CD8-positive, alpha-beta T cell (primary cell): ENCODE measurements at places on chromosomes 7 and 10.

DNA sequence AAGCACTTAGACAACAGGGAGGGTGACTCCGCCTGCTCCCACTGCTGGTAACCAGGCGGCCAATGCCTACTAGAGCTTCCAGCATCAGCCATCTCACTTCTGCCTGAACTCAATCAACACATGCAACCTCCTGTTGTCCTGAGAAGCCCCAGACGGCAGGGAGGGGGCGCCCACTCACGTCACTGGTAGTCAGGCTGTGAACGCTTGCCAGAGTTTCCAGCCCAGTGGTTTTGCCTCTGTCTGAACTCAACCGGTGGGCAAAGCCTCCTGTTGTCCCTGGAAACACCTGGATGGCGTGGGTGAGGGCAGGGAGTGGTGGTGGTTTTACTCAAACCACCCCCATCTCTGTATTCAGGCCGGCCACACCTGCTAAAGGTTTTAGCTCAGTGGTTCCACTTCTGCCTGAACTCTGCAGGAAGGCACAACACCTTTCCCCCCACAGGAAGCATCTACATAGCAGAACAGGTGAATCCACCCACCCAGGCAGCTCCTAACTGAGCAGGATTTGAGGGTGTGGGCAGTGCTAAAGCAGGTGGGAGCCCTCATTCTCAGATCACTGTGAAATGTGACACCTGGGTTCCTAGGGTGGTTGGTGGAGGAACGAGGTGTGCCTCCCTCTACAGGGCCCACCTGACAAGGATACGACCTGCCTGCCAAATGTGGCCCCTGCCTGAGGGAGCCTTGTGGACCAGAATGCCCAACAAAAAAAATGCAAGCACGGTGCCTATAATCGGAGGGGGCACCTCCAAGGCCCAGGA is 563.0 kb upstream of the SEMA3D start:
- no peak for DNase-seq

GRCh38 chr7:6631605-6632004 is 5.5 kb upstream of the ZNF316 start:
- DNase-seq = no peak

GRCh38 chr7:140367528-140367927 is 30.8 kb downstream of the SLC37A3 start:
- DNase-seq = no peak

DNA sequence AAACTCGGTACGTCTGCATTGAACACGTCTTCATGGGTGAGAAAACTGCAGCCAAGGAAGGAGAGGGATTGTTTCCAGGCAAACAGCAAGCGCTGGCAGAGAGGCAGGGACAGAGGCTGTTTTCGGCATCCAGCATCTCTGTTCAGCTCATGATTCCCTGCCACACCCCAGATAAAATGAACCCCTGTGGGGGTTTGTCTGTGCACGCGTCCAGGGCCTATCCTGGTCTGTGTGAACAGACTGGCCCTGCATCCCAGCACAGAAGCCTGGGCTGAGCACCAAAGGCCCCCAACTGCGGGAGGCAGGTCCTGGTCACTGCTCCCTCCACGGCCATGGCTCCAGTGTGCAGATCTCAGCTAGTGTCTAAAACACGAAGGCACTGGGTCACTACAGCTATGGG is 83.3 kb upstream of the FAM20C start:
- DNase-seq = no peak

DNA sequence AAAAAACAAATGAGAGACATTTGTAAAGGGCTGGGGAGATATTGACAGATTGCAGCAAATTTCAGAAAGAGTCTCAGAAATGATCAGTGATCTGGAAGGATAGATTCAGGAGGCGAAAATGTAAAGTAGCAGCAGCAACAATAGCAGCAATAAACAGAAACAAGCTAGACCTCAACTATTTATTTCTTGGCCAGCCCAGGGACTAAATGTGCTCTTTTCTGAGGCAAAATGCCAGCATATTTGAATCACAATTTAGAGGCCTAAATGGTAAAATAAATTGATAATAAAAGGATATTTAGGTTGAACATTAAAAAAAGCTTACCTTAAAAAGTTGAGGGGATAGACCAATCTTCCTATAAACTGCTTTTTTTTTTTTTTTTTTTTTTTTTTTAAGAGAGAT is 134.6 kb upstream of the ITGB1 start:
- DNase-seq = no peak

DNA sequence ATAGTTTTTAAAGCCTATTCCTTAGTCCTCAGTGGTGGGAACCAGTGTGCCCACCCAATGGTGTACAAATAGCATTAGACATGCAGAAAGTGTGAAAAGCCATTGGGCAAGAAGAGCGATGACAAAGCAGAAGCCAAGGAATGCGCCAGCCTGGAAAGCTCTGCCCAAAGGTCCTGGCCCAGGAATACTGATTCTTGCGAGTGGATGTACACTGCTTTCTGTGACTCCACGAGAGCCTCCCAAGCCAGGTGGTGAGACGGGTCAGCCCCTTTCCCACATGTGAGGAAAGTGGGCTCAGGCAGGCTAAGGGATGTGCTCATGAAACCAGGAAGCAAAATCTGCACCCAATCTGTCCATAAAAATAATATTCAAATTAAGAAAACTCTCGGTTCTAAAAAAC is 106.6 kb downstream of the ADCY1 start:
- no peak for DNase-seq

DNA sequence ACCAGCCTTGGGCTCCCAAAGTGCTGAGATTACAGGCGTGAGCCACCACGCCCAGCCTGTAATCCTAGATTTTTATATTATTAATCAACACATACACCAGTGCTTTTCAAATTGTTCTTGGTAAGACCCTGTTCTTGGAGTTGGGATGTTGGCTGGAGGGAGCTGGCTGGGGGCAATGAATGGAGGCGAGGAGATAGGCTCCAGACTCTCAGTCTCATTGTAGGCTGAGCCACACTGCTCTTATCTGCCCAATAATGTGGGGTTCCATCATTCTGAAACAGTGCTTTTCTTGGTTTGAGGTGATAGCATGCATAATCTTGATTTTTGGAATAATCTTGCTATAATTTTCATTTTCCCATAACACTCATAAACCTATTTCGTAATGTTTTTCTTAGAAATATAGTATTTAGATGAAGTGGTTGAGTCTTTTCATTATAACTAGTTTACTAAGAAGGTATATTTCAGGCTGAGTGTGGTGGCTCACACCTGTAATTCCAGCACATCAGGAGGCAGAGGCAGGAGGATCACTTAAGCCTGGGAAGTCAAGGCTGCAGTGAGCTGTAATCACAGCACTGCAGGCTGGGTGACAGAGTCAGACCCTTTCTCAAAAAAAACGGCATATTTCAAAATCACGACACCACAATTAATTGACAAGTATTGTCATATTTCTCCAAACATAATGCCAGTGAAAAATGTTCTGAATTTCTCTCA is 65.1 kb upstream of the LYZL2 start:
- DNase-seq = no peak

DNA sequence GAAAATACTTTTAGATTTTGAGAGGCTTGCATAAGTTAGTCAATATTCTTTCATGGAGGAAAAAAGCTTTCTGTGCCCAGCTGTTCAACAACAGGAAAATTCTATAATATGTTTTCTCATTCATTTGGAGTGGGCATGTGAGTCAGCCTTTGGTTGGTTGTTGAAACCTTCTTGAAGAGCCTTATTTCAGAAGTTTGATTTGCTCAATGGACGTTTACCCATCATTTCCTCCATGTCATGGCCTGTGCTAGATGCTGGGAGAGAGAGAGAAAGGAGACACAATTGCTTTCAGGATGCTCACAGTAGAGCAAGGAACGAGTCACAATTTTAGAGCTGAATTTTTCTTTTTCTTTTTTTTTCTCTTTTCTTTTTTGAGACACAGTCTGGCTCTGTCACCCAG is 181.7 kb downstream of the PRKCQ start:
- no peak for DNase-seq

DNA sequence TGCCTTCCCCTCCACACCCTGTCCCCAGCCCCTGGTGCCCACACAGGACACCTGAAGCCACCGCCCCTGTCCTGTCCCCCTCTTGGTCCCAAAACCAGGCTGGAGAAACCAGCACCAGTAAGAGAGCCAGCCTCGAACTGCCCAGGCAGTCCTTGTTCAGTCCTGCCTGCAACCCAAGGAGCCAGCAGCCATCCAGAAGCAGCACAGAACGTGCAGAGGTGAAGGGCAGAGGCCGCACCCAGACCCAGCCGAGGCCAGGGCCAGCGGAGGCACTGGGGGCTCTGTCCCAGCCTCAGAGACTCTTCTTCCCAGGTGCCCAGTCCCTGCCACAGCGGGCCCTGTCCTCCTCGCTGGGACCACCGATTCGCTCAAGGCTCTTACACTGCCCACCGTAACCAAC is 23.3 kb upstream of the CNPY1 start:
- DNase-seq = no peak

GRCh38 chr7:17142831-17143541 is 155.5 kb upstream of the AHR start:
- DNase-seq = no peak

DNA sequence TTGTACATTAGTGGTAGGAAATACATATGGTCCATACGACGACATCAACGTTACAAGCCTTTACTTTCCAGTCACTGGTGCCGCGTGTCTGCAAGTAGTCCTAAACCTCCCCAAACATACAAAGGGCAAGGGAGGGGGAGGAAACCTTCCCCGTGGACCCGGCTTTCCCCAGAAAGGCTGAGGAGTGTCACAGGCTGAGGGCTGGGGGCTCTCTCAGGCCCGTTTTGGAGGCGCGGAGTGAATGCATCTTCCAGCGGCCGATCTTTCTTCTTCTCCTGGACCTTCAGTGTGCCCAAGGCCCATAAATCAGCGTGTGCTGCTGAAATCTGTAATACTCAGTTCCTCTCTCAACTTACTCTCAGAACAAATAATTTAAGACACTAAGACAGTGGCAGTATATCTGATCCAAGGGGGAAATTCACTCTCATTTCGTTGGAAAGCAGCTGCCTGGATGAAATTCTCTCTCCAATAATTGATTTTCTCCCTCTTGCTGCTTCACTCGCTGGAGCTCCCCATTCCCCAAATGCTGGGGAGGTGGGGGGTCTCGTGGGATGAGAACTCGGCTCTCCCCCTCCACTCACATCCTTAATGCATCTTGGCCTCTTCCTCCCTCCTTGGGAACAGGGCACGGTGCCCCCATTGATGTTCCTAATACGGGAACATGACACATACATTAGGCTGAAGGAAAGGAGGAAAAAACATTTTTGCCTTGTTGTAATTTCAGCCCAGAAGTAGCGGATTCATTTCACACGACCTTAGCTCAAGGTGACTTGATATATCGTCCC is 126.1 kb downstream of the ADARB2 start:
- DNase-seq = no peak

GRCh38 chr7:144403649-144404061 is at the start of gene NOBOX:
Gene NOBOX, minus strand, starts transcription at chr7:144403693.
- DNase-seq = no peak

DNA sequence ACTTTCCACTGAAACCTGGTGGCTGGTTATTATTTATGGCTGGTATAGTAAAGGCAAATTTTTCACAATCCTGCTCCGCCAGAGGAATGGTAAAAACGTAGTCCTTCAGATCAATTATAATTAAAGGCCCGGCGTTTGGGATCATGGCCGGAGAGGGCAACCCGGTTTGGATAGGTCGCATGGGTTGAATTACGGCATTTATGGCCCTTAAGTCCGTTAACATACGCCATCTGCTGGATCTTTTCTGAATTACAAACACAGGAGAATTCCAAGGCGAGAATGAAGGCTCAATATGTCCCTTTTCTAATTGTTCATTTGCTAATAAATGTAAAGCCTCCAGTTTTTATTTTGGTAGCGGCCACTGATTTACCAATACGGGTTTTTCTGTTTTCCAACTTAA is 11.3 kb upstream of the TAS2R3 start:
- DNase-seq = peak; percentile 22

DNA sequence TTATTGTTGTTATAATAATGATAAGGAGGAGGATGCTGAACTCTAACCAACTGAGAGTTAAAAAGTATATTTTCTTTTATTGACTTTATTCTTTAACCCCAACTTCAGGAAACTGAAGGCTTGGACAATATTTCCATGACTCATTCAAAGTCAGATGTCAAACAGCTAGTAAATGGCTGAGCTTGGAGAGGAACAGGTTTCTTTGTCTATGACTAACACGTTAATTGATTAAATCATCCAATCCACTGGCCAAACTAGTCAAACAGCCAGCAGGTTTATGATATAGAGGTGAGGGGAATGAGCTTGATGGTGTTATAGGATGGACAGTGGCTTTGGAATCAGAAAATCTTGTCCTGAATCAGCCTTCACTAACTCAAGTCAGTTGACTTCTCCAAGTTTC is 119.1 kb upstream of the WDR11 start:
- no peak for DNase-seq

DNA sequence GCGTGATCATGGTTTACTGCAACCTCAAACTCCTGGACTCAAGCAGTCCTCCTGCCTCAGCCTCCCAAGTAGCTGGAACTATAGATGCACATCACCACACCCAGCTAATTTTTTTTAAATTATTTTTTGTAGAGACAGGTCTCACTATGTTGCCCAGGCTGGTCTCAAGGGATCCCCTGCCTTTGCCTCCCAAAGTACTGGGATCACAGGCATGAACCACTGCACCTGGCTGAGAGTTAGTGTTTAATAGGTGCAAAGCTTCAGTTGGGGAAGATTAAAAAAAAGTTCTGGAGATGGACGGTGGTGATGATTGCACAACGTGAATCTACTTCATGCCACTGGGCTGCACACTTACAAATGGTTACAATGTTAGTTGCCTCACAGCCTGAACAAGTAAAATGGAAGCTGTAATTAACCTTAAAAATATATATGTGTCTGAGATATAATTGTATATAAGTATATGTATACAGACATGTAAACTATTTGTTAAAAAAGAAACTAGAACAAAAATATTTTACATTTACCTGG is 106.4 kb upstream of the ZNF438 start:
- no peak for DNase-seq

DNA sequence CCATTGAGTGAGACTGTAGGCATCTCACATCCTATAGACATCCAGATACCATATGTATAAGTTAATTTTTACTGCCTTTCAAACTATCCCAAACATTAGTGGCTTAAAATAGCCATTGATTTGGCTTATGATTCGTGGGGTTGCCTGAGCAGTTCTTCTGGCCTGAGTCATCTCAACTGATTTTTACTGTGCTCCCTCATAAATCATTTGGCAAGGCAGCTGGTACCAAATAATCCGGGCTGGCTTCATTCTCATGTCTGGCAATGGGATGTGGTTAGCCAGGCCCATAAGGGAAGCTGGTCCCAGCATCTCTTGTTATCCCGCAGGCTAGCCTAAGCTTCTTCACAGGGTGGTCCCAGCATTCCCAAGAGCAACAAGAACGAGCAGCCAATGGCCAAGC is 6.7 kb upstream of the LRGUK start:
- DNase-seq = no peak

- DNase-seq = no peak
Observed at GRCh38 chr7:114843102-114843501, 78.8 kb upstream of the MDFIC start.

GRCh38 chr10:36117231-36117630 is 475.1 kb upstream of the FZD8 start:
- DNase-seq = no peak

- DNase-seq = no peak
Observed at GRCh38 chr7:116222501-116222900, 12.2 kb downstream of the TES start.

DNA sequence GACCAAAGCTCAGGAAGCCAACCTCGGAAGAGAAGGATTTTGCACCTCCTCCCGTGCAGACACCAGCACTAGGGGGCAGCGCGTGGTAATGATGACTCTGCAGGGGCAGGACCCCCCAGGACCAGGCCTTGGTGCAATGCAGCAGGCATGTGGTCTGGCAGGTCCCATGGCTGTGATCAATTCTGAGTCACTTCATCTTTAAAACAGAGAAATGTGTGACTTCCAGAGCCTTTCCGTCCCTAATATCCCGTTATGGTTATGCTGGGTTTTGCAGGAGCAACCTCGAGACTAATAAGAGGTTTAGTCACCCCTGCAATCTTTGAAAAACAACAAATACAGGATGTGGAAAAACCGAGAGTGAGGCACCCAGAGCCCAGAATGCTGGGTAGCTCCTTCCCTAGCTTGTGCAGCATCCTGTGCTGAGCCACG is 30.2 kb upstream of the GJD4 start:
- DNase-seq = no peak
